DMS 273 treated with DMSO at 0.1 percent for 48 hours (cell line): ENCODE measurements at places on chromosomes 7 and 10.

- DNase-seq: no peak
These were observed 116.5 kb downstream of the SVOPL start for GRCh38 chr7:138584696-138585095.

DNA sequence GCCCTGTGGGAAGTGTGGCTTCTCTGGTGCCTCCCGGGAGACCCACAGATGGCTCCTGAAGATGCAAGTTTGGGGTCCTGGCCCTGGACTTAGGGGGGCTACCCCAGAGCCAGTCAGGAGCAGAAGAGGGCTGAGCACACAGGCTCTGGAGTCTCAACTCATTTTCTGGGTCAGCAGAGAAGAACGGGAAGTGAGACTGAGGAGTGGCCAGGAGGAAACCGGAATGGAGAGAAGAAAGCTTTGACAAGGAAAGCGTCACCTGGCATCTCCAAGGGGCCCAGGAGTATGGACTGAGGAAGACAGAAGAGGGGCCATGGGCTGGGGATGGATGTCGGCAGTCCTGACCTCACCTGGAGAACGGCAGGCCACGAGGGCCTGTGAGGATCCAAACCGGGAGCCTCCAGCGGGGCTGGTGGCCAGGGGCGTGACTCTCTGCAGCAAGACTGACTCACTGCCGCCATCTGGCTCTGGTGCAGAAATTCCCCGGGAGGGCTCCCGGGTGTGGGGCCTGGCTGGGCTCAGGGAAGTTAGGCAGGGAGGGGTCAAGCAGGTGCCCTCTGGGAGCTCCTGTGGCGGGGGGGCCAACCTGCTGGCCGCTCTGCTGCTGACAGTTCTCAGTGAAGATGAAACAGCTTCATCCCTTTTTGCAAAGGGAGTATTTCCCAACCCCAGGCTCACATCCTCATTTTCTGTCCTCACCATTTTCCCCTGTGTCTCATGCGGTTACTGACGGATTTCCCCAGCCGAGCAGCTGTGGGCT lies 23.6 kb downstream of the DAGLB start:
- peak; percentile 28 for DNase-seq

DNA sequence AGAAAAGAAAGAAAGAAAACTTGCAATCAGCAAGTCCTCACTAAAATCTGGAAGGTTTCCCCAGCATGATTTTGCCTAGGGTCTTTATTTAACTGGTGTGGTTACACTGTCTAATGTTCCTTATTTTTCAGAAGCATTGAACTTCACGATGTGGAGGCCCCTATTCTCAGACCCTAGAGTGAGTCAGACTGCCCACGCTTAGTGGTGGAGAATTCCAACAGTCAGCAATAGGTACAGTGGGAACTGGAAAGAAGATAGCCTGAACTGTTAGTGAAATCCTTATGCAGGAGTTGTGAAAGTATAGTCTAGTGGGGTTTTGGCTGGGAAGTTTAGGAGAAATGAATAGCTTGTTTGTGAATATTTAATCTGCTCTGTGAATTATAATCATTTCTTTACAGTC lies 115.0 kb downstream of the FZD1 start:
- DNase-seq: no peak

DNA sequence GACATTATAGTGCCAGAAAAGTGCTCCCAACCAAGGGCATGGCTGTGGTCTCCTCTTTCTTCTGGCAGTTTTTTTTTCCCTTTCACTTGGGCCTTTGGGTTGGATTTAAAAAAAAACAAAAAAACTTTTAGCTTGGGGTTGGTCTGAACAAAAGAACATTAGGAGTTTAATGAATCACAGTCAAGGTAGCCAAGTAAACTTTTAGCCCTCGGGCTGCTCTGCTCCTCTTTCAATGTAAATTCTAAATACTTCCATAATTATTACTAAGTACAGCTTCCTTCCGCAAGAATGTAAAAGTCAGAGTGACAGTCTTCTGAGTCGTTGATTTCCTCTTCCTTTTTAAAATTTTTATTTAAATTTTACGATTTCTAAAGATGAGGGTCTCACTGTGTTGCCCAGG lies 79.2 kb downstream of the NRF1 start:
- DNase-seq: no peak

- no peak for DNase-seq
These were observed 23.1 kb upstream of the DRGX start for GRCh38 chr10:49419005-49419404.

- DNase-seq: no peak
These were observed 176.5 kb upstream of the FRMD4A start for GRCh38 chr10:14507176-14507575.

DNA sequence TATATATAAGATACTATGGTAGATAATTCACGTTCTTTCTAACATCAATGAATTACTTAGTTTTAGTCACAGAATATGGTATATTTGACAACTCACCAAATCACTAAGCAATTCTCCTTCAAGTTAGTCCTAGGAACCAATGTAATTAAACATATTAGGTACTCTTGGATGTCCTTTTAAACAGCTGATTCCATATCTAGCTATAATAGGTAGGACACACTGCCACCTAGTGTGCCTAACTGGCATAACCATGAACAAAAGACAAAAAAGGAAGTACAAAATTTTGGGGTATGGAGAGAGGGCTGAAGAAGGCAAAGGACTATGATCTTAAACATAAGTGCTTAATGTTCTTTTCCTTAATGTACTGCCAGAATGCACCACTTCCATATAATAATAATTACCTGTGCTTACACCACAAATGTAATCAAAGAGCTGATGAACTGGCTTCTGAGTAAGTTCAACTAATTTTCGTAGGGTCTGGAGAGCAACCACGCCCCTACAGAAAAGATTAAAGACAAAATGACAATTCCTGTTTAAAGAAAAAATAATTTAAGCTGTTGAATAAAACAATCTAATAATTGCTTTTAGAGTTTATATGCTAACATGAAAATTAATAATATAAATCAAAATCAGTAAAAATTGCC lies 28.7 kb downstream of the PNPLA8 start:
- DNase-seq: peak; percentile 68

- no peak for DNase-seq
These were observed 83.6 kb downstream of the NAMPT start for GRCh38 chr7:106201164-106201563.

DNA sequence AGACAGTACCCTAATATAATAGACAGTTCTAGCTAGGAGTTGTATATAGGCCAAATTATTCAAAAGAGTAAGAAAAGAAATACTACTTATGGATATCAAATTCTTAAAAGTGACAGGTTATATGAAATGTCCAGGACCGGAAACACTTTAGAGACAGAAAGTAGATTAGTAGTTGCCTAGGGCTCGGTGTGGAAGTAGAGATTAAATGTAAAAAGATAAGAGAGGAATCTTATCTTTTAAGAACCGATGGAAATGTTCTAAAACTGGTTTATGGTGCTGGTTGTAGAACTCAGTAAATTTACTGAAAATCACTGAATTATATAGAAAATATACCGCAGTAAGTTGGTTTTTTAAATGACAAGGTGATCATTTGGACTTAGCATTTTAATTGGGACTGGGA lies 147.5 kb upstream of the ASAH2 start:
- no peak for DNase-seq

DNA sequence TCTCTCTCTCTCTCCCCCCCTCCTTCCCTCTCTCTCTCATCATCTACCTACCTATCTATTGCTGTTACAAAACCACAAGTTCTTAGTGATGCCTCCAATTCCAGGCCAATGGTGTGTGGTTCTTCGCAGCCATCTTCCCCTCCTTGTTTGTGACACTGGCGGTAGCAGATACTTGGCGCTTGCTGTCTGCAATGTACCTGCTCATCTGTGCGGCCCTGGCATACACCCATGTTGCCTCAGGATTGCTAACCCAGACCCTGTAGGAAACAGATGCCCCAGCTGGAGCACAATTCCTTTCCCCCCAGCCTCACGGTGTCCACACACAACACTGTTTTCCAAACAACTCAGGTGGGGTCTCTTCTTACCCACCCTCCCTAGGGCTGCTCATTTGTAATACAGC lies 13.6 kb upstream of the DPYSL4 start:
- DNase-seq: no peak

DNA sequence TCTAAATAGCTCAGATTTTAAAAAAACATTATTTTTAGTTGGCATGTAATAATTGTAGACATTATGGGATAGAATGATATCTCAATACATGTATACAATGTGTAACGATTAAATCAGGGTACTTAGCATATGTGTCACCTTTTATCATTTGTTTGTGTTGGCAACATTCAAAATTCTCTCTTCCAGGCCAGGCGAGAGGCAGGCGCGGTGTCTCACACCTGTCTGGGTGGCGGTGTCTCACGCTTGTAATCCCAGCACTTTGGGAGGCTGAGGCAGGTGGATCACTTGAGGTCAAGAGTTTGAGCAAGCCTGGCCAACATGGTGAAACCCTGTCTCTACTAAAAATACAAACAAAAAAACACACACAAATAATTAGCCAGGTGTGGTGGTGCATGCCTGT lies 151.7 kb downstream of the RTKN2 start:
- DNase-seq: no peak

- peak; percentile 59 for DNase-seq
These were observed 2.5 kb upstream of the TNRC18 start for GRCh38 chr7:5426226-5426475.

DNA sequence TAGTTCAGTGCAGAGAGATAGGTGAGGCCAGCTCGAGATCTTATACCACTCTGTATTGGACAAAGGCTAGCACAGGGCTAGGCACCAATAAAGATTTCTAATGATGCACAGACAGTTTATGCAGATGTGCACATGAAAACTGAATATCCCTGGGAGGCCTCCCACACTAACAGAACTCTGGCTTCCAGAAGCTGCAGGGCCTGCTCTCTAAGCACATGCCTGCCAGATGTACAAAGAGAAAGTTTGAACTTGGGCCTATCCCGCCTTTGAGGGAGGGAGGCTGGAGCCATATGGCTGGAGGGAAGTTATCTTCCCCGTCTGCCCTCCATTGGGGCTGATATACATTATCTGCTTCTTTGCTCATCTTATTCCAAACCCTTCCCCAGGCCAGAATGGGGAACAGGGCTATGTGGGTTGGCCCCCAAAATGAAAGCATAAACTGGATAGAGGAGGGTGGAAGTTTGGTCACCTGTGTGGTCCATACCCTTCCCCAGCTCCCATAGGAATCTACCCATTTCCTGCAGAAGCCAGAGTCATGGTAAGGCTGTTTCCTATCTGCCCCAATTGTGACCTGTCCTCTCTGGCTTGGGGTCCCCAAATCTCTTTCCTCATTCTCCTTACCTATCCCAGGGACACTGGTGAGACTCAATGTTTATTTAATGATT lies 3.8 kb downstream of the KAZALD1 start:
- peak; percentile 37 for DNase-seq

GRCh38 chr10:112607506-112607905 lies 160.5 kb downstream of the VTI1A start:
- DNase-seq: no peak

DNA sequence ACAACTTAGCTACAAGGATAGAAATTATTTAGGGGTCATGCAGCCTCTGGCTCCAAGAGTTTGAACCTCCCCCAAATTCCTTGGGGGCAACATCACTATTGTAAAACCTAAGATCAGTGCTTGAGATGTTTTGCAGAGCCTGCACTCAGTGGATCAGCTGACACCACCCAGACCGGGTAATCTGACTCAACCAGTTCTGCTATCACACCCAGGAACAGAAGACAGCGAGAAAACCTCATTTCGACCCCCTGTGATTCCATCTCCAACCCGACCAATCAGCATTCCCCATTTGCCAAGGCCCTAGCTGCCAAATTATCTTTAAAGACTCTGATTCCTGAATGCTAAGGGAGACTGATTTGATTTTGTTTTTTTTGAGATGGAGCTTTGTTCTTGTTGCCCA lies 5.2 kb downstream of the TACR2 start:
- no peak for DNase-seq

DNA sequence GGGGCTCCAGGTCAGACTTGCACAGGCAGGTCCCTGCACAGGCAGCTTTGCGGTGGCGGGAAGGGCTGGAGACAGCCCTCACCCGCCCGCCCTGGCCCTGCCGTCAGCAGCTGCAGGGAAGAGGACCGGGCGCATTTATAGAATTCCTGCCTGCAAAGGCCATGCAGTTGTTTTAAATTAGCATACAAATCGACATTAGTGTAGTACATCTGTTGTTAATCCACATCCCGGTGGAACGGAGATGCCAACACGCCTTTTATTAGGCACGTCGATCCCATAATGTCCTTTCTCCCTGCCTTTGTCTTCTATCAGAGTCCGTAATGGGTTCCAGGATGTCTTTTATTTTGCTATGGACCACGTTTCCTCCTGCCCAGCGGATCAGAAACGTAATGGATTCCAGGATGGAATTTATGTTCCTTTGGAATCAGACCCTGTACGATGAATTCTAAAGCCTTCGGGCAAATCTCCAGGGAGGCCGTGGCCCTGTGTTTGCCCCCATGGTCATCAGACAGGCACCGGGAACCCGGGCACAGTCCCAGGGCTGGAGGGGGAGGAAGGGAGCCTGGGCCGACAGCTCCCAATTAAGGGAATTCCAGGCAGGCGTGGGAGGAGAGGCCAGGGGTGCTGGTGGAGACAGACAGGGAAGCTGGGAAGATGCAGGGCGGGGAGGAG lies 123.9 kb downstream of the COL26A1 start:
- DNase-seq: no peak

- no peak for DNase-seq
These were observed 809.2 kb downstream of the NXPH1 start for GRCh38 chr7:9242636-9243035.
